ENCODE measurements at places on chromosomes 13 and 19. TPM values are rescaled to one million over a fixed set of nuclear protein-coding genes. Genes with fewer than 3 reads are reported as not detected.

Gene SHISA2
- 6.8 TPM for total RNA-seq

Gene ZSCAN4
- total RNA-seq: not detected

DNA sequence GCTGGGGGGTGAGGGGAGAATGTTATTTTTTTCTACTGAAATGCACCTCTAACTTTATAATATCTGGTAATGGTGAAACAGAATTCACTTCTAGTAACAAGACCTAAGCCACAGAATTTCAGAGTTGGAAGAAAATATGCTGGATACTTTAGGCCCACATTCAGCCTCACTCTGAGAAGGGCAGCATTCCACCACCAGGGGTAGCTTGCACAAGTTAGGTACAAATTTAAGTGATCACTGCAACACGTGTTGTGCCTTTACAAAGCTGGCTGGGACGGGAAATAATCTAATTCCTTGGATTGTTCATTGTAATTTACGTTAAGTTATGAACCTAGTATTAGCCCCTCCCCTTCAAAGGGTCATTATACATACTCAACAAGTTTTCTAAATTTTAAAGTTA lies 192.3 kb downstream of the RGCC start:
- DNase-seq: no peak

DNA sequence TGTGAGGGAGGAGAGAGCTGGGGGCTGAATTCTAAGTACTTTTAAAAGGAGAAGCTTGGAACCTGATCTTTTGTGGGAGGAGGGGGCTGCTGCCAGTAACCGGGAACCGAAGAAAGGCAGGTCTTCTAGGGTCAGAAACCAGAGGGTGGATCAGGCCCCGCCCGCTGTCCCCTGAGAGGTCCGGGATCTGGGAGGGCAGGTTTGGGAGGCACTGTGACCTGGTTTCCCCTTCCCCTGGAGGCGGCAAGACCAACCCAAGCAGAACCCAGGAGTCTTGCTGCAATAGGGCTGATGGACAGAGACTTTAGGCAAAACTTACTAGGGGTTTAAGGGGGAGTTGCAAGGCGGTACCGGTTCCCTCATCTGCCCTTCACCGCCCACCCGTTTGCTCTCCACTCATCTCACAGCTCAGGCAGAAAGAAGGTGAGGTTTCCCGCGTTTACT lies 707 bp upstream of the KLK8 start:
- DNase-seq: no peak

- peak; percentile 65 for DNase-seq
Observed at GRCh38 chr19:53195265-53195903, 2.2 kb upstream of the ZNF665 start.

GRCh38 chr13:111046590-111047141 lies 68.4 kb upstream of the ARHGEF7 start:
- no peak for DNase-seq

DNA sequence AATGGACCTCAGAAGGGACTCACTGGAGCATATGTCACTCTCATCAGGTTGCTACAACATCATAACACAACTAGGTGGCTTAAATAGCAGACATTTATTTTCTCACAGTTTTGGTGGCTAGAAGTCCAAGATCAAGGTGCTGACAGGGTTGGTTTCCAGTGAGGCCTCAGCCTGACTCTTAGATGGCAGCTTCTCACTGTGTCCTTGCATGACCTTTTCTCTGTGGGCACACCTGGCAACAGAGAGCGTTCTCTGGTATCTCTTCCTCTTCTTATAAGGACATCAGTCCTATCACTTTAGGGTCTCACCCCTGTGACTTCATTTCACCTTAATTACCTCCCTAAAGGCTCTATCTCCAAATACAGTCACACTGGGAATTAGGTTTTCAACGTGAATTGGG lies 74.5 kb downstream of the CYSLTR2 start:
- no peak for DNase-seq

GRCh38 chr13:73062468-73062867 lies 3.7 kb downstream of the KLF5 start:
- DNase-seq: no peak

DNA sequence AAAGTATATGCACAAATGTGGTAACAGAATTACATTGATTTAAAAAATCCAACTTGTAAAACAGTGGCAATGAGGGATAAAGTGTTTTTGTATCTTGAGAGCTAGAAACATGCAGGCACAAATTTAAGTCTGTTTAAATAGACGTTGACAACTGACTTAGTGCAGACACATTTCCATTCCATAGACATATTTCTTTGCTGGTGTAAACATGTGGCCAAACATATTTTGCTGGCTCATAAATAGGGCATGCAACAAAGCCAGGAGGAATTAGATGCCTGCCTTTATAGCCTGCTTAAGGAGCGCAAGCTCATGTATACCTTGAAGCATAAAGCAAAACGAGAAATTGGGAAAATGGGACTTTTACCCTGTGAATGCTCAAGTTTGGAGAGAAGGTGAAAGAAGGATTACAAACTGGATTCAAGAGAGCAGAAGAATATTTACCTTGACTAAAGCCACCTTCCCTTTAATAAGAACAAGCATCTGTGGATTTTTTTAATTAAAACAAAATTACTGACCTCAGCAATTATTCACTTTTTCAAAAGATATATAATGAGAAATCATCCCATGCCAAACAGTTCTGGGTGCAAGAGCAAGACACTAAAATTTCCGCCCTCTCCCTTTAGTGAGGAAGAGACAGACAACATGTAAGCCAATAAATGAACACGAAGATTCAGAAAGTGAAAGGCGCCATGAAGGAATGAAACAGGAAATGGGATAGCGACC lies 71.0 kb downstream of the DCT start:
- DNase-seq: no peak

- DNase-seq: no peak
Observed at GRCh38 chr13:76597868-76598267, 288.3 kb downstream of the KCTD12 start.

GRCh38 chr13:85333506-85334020 lies 465.7 kb downstream of the SLITRK6 start:
- DNase-seq: no peak

DNA sequence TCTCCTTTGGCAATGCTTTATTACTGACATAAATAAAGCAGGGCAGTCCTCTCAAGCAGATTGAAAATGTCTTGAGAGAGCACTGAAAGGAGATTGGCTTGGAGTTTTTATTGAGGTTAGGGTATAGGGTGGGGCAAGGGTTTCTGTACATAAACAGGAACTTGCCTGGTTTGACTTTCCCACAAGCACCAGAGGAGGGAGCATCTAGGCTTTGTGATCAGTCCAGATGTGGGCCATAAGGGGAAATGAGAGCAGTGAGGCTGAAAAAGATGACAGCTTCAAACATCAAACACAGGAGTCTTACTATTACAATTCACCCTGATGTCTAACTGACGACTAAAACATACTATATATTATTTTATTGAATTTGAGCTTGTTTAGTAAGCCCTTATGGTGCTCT lies 260.9 kb downstream of the MTUS2 start:
- DNase-seq: no peak

- DNase-seq: no peak
Observed at GRCh38 chr13:34241332-34241731, 423.4 kb downstream of the RFC3 start.

DNA sequence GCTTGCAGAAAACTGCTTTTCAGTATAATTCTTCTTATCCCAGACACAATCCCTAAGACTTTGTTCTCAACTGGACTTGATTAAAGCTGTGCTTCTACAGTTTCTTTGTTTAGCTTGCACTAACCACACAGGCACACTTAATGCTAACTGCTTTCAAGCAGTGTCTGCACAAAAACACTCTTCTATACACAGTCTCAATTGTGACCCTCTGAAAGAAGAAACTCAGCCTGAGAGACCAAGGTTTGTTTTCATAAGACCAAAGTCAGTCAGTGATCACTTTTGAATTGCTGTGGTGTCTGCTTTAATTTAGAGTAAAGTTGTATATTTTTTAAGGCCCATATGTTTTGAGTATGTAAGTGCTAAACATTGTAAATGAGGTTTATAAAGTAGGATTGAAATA lies 431.2 kb downstream of the KCTD12 start:
- DNase-seq: no peak

DNA sequence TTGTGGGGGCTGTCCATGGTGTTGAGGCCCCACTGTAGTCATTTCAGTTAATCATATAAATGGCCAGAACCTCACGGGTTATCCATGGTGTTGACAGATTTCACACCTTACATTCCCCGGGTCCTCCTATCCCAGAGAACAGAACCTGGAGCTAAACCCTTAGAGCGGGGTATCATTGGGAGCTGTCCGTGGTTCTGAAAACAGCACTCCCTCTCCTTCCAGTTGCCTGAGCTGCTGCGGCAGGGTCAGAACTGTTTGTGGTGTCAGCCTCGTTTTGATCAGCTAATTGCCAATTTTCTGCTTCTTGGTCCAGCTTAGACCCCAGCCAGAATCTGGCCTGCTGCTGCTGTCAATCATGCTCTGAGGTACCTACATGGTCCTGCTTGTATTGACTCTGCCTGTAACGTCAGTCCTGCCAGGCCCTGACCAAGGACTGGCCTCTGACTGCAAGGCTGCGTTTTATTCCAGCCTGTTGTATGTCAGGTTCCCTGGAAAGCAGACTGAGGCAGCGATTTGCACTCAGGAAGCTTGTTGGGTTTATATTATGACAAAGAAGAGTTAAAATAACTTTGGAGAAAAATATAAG lies 55.8 kb upstream of the KCTD15 start:
- peak; percentile 13 for DNase-seq

All from CD8-positive, alpha-beta T cell (primary cell).